ENCODE measurements at places on chromosomes 4 and X.
A peak's percentile ranks its signal among the peaks of the same experiment; 100 is the strongest.

DNA sequence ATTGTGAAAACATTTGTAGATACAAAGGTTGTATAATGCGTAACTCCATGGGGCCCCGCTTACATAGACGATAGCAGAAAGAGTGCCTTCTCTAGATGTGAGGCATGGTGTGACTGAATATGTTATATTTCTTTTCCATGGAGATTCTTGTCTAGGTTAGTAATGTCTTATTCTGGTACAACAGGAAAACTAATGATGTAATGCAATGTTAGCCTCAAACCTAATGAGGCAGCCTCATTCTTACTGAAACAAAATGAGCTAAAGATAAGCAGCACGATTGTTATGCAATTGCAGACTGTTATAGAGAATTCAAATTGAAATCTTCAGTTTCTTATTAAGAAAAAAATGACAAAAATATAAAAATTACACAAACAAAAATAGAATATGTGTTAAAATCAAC is 171.1 kb upstream of the ANKRD50 start:
- DNase-seq: no peak

DNA sequence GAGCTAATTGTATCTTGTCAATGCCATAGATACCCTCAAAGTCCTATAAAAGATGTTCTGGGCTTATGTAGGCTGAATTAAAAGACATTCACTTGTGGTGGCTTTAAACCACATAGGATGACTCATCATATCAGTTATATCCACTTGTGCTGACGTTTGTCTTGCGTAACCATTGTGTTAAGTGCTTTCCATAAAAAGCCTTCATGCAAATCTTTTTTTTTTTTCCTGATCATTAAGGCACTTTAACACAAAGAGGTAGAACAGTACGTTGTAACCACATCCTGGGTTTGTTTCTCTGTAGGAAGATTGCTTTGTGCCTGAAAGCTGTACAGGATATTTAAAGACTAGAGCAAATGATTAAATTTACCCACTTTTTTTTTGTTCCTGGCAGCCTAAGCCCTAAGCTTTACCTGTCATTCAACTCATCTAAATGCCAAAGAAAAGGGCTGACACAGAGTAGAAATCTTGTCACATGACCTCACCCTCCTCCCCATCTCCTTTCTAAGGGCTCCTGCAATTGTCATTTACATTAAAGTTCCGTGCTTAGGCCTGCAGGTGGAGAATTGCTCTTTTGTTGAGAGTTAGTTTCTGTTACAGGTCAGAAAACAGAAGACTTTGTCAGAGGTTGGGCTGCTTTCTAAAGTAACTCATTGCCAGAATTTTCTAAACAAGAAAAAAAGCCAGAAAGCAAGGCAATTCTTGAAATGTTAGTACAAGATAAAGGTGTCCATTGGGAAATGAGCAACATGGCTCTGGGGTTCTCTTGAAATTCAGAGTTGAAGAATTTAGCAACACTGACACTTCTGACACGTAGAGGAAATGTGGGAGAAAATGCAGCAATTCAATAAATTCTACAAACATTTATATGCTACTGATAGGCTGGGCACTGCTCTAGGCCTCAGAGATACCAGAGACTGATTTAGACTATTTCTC is 555.6 kb downstream of the PPARGC1A start:
- DNase-seq: peak; percentile 76

DNA sequence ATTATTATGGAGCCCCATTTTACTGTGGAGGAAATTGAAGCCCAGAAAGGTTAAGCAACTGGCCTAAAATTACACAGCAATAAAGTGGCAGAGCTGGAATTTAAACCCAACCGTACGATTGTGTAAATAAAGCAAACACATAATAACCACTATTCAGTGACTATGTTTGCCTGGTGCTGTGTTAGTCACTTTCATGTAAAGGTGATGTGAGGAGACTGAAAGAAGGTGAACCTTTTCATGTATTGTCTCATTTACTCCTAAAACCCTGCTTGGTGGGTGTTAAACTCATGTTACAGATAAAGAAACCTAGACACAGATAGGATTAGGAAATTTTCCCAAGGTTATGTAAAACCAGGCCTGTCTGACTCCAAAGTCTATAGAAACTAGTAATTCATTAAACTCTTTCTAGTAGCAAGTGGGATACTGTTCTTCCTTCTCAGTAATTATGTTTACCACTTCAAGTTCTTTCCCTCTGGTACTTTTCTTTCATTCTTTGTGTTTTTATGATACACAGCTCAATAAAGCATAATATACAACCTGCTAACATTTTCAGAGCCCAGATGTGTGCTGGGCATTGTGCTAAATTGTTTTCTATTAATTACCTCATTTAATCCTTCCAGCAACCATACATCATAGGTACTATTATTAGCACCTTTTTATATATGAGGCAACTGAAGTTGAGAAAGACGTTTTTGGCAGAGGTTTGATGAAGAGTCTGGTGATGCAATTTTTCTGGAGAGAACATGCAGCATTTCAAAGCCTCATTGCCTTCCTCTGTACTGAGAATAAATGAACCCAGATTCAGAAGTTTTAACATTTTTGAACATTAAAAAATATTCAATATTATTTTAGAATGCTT is 202.7 kb downstream of the SPRY1 start:
- no peak for DNase-seq

GRCh38 chr4:33493231-33493630 is 2751.1 kb downstream of the ARAP2 start:
- DNase-seq: no peak

GRCh38 chr4:124970011-124970410 is 257.5 kb upstream of the ANKRD50 start:
- DNase-seq: no peak

DNA sequence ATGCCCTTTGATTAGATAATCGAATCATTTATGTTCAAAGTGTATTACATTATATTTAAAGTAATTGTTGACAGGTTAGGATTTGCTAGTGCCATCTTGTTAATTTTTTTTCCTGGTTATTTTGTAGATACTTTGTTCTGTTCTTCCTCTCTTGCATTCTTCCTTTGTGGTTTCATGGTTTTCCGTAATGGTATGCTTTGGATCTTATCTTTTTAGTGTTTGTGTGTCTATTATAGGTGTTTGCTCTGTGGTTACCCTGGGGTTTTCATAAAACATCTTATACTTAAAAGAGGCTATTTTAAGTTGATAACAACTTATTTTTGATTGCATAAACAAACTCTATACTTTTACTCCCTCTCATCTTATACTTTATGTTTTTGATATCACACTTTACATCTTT is 108.2 kb upstream of the SRD5A3 start:
- DNase-seq: no peak

- no peak for DNase-seq
These were observed 119.1 kb upstream of the PRDX4 start for GRCh38 chrX:23548164-23548563.
